Effector memory CD4-positive, alpha-beta T cell (primary cell): ENCODE measurements at places on chromosomes 5 and 9.

DNA sequence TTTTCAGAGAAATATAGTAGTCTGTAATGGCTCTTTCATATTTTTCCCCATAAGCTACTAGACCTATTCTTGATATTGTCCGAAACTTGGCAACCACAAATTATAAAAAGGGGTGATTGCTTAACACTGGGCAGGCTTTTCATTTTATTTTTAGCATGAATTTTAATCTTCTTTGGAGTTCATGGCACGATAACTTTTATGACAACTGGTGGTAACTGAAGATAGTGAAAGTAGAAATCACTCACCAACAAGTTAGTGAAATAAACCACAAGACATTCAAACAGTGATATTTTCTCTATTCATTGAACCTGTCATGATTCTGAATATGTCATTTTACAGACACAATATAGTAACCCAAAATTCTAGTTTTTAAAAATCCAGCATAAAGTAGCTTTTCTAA lies 213.9 kb downstream of the PRDM9 start:
- no peak for DNase-seq
- no peak overlapping the region for H3K27ac ChIP-seq
- H3K27me3 ChIP-seq: no peaks in the 10 kb centered on the region
- H3K4me3 ChIP-seq: no peak overlapping the region
- H3K4me1 ChIP-seq: no peaks in the 10 kb centered on the region

DNA sequence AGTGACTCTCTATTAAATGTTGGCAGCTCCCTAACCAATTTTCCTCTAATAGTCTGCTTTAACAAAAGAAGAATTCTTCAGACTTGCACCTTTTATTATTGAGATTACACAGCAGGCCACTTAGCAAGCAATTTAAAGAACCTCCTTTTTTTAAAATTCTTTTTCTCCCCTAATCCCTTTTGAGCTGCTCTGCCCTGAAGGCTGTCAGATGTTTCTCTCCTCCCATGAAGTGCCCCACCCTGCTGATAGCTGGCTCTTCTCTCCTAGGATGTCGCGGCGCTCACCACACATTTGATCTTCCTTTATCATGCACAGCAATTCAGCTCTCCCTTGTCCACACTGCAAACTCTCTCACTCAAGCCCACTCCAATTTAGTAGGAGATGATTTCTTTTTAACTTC lies 1471.1 kb upstream of the ACO1 start:
- no peaks in the 10 kb centered on the region for H3K36me3 ChIP-seq
- H3K4me1 ChIP-seq: no peaks in the 10 kb centered on the region
- H3K4me3 ChIP-seq: no peak overlapping the region
- no peak overlapping the region for H3K27ac ChIP-seq

DNA sequence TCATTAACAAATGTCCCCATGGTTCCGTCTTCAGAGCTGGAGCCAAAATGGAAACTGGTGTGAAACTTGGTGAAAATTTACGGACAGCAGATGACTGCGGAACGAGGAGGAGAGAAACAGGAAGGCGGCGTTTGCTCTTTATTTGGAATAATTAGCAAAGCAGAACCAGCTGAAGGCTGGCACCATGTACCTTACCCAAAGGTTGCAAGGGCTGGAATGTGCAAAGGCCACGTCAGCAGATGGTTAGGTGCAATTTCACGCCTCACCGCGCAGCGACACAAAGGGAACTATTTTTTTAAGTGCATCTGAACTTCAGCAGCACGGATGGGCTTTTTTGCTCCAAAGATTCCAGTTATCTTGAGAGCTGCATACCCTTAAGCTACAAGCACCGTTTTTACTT lies 127.4 kb downstream of the COL23A1 start:
- no peaks in the 10 kb centered on the region for H3K4me1 ChIP-seq
- DNase-seq: no peak
- H3K4me3 ChIP-seq: no peak overlapping the region
- H3K27me3 ChIP-seq: no peaks in the 10 kb centered on the region
- no peaks in the 10 kb centered on the region for H3K36me3 ChIP-seq

- H3K27me3 ChIP-seq: no peaks in the 10 kb centered on the region
- no peak overlapping the region for H3K27ac ChIP-seq
- H3K36me3 ChIP-seq: no peaks in the 10 kb centered on the region
- DNase-seq: no peak
- no peak overlapping the region for H3K4me3 ChIP-seq
Measured at GRCh38 chr9:82108474-82108873, 119.9 kb downstream of the SPATA31D1 start.

- H3K27me3 ChIP-seq: no peaks in the 10 kb centered on the region
- no peak overlapping the region for H3K4me3 ChIP-seq
- no peaks in the 10 kb centered on the region for H3K36me3 ChIP-seq
- H3K27ac ChIP-seq: no peak overlapping the region
Measured at GRCh38 chr5:124702525-124702924, 43.9 kb downstream of the ZNF608 start.

DNA sequence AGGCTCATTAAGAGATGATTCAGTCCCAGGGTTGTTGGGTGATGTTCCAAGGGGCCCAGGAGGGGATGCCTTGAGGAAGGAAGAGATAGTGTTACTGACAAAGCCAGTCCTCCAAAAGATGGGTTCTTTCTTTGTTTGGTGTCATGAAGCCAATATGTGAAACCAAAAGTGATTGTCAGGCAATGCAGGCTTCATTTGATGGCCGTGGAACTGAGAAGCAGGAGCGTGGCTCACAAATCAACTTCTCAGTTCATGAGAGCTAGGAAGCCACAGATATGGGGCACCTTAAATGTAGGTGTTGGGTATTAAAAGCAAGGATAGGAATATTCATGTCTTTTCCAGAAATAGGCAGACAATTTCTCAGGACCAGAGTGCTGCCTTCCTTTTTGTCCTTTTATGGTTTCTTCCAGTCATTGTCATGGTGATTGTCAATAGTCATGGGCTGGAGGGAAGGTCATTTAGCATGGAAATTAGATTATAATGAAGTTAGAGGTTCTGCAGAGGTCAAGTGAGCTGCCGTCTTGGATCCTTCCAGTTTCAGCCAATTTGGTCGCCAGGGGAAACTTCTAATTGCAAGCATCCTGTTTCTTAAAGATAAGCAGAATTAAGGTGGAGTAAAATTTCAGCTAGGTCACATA lies 393.0 kb downstream of the NTRK2 start:
- no peaks in the 10 kb centered on the region for H3K36me3 ChIP-seq
- H3K4me1 ChIP-seq: no peaks in the 10 kb centered on the region
- no peak for DNase-seq
- no peak overlapping the region for H3K4me3 ChIP-seq

DNA sequence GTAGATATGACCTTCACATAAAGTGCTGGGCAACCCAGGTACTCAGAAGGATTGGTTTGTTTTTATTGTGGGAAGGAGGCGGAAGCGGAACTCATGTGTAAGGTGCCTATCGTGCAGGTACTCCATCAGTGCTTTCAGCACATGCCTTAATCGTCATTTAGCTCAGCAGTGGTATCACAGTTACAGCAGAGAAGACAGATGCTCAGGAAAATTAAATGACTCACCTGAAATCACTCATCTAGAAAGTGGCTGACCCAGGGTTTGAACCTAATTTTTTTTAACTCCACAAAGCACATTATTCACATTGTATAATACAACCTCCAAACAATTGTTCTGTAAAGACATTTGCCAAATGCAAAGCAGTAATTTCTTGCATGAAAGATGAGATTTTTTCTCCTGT lies 2.2 kb downstream of the C5orf46 start:
- no peak for DNase-seq
- H3K4me3 ChIP-seq: no peak overlapping the region
- no peaks in the 10 kb centered on the region for H3K27me3 ChIP-seq
- H3K27ac ChIP-seq: no peak overlapping the region
- H3K36me3 ChIP-seq: no peaks in the 10 kb centered on the region
- no peaks in the 10 kb centered on the region for H3K4me1 ChIP-seq
